Activated CD8-positive, alpha-beta T cell treated with anti-CD3 and anti-CD28 coated beads for 36 hours (primary cell): ENCODE measurements at places on chromosomes 12 and 14.

DNA sequence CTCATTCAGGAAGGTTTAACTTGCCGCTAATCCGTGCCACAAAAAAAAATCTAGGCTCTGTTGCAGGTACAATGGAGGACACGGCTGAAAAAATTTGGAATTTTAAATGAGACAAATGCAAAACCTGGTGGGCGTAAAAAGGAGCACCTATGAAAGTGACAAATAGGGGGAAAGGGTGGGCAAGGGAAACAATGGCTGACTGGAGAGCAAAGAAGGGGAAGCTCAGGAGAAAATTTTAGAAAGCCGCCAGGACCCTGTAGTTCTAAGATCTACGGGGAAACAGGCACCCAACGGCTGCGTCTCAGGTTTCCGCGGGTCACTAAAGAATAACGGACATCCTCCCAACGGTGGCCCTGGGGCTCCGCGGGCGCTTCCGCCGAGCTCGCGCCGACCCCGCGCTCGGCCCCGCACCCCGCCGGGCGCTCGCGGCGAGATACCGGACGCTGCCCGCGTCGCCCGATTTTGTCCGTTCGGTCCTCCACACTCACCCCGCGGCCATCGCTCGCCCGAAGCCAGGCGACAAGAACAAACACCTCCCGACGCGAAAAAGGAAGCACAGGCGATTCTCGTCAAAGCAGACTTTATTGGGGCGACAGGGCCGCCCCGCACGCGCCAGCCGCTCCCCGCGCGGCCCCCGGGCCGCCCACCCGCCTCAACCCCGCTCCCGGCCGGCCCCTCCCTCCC is 1.1 kb upstream of the YY1 start:
- DNase-seq, result peak; percentile 74

DNA sequence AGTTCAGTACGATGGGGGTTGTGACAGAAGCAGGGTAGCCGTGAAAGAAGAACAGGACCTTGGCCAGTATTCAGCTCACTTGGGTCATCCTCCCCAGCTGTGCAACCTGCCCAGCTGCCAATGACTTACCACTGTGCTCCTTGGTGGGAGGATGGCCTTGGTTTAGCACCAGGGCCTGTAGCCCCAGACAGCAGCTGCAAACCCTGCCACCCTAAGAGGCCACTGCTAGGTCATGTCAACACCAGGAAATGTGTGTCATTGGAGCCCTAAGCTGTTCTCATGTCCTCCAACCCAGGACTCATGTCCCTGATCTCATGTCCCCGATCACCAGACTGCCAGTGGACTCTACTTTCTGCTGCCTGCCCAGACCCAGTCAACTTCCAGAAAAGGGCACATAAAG is 3.0 kb upstream of the CRACR2A start:
- DNase-seq, result no peak

DNA sequence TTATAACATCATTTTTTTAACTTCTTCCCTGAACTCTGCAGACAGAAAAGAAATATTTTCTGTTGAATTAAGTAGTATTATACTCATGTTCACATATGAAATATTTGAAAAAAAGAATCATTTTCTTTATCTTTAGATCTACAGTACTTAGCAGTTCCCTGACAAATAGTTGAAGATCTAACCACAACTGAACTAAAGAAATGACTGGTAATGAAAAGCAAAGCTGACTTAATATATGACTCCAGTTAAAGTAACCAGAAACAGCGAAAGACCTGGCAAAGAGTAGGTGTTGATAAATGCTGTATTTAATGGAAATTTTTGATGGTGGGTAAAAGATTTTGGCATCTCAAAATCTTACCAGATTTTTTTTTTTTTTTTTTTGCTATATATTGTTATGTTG is 207.1 kb upstream of the SLC16A7 start:
- DNase-seq, result no peak

GRCh38 chr12:50728841-50729240 is 35.1 kb upstream of the ATF1 start:
- DNase-seq, result no peak

DNA sequence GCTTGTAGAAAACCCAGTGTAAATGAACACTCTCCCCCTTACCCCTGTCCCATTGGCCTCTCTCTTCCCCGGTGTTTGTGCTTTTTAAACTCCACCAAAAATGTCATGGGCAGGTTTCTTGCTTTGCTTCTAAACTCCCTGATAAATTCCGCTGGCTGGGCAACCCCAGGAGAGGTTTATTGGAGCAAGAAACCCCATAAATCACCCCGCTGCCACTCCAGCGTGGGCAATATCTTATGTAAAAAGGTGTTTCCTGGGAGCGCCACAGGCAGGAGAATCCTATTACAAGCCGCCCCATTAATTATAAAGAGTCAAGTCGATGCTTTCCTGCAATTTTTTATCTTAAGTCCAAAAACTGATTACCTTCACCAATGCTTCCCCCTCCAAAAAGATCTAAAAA is 22.8 kb downstream of the LHX5 start:
- no peak for DNase-seq

- no peak for DNase-seq
Observed at GRCh38 chr12:5220099-5220498, 176.4 kb downstream of the KCNA5 start.

DNA sequence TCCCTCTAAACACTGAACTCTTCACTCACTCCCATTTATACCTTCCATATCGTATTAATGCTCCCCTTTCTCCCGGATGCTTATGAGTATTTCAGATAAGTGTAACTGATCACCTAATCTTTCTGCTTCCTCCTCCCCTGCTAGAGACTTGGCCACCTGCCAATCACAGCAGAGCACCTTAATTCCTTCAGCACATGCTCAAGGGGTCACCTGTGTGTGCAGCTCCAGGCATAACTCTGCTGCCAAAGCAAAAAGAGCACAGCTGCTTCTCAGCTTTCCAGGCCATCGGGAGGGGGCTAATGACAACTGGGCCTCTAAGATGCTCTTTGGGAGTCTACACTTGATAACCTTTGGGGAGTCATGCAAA is 106.9 kb upstream of the DYRK2 start:
- DNase-seq, result no peak

GRCh38 chr14:54667026-54667744 is 100.3 kb downstream of the SAMD4A start:
- DNase-seq, result no peak

GRCh38 chr14:39991041-39991440 is 558.8 kb upstream of the FBXO33 start:
- no peak for DNase-seq

- no peak for DNase-seq
Observed at GRCh38 chr12:41950455-41950854, 194.2 kb downstream of the GXYLT1 start.

GRCh38 chr12:34390171-34390841 is 368.0 kb downstream of the ALG10 start:
- no peak for DNase-seq

DNA sequence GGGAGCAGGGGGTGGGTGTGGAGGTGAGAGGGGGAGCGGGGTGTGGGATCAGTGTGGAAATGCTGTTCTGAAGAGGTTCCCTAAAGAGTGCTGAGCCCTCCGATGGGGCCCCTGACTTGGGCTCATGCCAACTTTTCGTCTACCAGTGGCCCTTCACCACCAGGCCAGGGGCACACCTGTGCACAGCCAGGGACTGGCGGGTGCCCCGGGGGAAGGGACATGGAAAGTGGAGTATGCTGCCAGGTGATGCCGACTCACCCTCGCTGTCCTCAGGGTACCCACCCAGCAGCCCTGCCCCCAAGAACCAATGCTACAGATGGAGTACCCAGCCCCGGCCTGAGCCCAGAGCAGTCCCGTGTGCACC is 26.2 kb downstream of the AMN start:
- DNase-seq, result no peak

- DNase-seq, result no peak
Observed at GRCh38 chr12:67873355-67873754, 115.9 kb upstream of the IFNG-AS1 start.

GRCh38 chr12:54725233-54725843 is 77.2 kb upstream of the DCD start:
- no peak for DNase-seq

GRCh38 chr14:33899723-33900341 is 51.0 kb downstream of the EGLN3 start:
- DNase-seq, result no peak

DNA sequence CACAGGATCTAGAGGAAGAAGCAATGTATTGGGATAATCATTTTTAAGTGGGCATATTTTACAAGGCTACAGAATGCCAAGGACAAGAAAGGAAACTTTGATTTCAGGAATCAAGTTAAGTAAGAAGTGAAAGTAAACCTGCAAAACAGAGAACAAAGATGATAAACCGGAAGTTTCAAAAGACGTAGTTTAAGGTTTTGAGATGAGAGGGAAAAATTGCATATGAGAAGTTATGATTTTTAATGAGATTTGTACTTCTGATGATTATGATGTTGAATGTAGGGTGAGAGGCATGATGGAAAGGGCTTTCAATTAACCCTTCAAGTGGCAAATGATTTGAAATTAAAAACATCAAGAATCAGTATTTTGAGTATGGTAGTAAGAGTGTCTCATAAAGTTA is 134.9 kb downstream of the CAPZA3 start:
- no peak for DNase-seq

DNA sequence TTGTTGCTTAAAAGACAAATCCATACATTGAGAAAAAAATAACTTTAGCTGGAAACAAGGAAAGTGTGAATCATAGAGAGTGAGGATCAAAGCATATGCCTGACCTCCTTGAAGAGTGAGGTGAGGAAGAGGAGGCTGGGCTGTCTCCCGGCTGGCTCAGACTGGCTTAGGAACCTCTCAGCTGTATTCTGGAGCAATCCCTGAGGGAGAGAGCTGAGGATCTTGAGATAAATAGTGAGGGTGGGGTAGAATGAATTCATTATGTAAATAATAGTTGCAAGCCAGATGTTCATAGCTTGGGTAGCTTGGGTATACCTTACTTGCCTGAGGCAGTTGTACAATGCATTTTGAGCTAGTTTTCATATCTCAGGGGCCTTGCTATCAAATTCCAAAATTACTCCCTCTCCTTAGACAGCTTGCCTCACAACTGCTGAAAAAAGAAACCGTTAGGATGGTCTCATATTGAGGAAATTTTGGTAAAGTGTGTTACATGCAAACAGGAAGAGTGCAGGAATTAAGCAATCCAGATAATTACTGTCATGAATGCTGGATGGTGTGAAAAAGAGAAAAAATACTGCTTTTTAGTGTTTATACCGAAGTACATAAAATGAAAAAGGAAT is 30.5 kb upstream of the SLC15A5 start:
- no peak for DNase-seq

DNA sequence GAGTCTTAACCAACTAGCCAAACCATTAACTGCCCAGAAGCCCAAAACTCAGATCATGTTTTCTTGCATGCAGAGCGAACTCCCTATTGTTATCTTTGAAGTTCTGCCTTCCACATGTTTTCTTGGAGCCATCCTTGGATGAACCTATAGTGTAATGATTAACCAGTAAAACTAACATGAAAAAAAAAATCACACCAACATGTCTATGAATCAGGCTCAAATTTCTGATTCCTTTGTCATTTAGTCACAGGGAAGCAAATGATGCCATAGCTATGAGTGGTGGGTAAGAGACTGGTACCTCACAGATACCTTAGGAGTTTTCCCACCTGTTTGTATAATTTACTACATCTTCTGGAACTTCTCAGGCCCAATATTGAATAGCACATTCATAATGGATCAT is 70.7 kb downstream of the PTPRO start:
- DNase-seq, result no peak

DNA sequence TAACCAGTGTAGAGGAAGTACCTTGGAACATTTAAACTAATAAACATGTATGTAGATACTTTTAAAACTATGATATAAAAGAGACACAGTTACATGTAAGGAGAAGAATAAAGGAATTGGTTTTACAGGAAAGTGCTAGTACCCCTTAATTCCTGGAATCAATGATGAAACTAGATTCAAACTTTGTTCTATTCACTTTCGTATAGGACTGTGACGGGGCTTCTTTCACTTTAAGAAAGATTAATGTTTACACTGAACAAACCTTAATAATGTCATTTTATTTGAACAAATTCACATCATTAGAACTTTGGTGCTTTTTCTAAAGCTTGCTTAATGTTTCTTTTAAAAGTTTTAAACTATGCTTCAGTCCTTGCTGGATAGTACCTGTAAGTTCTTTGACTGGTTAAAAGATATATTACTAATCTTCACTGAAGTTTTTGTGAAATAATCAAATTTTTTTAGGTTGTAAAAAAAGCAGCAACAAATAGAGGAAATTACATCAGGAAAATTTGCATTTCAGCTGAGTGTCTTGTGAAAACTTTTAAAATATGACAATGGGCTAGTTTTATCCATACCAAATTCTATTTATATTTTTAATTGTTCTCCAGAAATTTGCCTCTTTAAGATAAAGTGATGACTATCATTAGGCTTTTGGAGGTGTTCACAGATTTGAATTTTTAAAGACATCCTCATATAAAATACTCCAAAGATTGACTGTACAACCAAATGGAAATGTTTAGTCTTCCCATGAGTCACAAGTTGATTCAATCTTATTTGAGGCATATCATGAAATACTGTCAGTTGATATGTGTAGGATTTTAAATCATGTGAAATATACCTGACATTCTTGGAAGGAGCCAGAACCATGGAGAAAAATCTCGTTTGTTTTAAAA is 36.2 kb downstream of the PAPOLA start:
- DNase-seq, result no peak

GRCh38 chr12:3698218-3698974 is 54.5 kb downstream of the CRACR2A start:
- no peak for DNase-seq

- no peak for DNase-seq
Observed at GRCh38 chr14:51395361-51395849, 155.4 kb downstream of the TMX1 start.

DNA sequence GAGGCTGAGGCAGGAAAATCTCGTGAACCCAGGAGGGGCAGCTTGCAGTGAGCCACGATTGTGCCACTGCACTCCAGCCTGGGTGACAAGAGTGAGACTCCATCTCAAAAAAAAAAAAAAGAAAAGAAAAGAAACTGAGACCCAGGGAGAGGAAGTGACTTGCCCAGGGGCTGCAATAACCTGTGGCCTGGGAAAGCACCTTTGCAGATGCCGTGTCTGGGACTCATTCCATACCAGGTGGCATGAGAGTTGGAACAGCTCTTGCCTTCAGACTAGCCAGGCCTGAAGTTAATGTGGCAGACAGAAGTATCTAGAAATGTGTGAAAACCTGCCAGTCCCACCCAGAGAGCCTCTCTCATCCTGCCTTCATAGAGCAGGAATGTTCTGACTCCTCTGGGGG is 65.4 kb downstream of the PHETA1 start:
- no peak for DNase-seq

DNA sequence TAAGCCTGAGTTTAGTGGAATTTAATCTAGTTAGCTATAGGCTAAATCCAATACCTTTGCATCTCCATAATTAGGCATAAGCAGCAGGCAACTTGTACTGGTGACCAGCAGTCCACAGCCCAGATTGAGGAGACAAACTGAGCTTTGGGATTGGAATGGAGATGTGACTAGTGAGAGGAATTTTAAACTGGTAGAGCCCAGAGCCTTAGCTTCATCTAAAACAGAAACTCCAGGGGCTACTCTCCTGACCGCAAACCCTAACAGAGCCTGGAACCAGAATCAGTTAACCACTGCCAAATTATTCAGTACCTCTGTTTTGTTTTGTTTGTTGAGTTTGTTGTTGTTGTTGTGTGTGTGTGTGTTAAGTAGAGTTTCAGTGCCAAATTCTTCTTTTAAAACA is 53.2 kb downstream of the TSPAN19 start:
- DNase-seq, result no peak

- no peak for DNase-seq
Observed at GRCh38 chr12:72511498-72511897, 239.3 kb downstream of the TRHDE start.
